Activated CD8-positive, alpha-beta T cell treated with anti-CD3 and anti-CD28 coated beads, Interleukin-2, amount 10 ng/mL, durations not matched to agents 7 days and 5 days (primary cell): ENCODE measurements at places on chromosomes 2 and 18.

- H3K27me3 ChIP-seq, result no peaks in the 10 kb centered on the region
- no peaks in the 10 kb centered on the region for H3K4me1 ChIP-seq
- no peak for DNase-seq
- H3K36me3 ChIP-seq, result no peaks in the 10 kb centered on the region
- H3K4me3 ChIP-seq, result no peak overlapping the region
Measured at GRCh38 chr18:5865521-5865920, 29.8 kb downstream of the TMEM200C start.

GRCh38 chr2:234649951-234650350, 153.1 kb upstream of the ARL4C start:
- H3K4me3 ChIP-seq, result no peak overlapping the region
- H3K27me3 ChIP-seq, result peaks cover 3% of the 10 kb centered on the region
- no peaks in the 10 kb centered on the region for H3K4me1 ChIP-seq
- no peaks in the 10 kb centered on the region for H3K36me3 ChIP-seq
- H3K27ac ChIP-seq, result no peak overlapping the region
- no peak for DNase-seq

GRCh38 chr2:68426848-68427579, 40.1 kb downstream of the FBXO48 start:
- peaks cover under 1% of the 10 kb centered on the region for H3K36me3 ChIP-seq
- H3K4me3 ChIP-seq, result no peak overlapping the region
- DNase-seq, result no peak
- peak overlapping the region; percentile 59 for H3K27ac ChIP-seq
- H3K4me1 ChIP-seq, result peaks cover 10% of the 10 kb centered on the region
- peaks cover 2% of the 10 kb centered on the region for H3K27me3 ChIP-seq

DNA sequence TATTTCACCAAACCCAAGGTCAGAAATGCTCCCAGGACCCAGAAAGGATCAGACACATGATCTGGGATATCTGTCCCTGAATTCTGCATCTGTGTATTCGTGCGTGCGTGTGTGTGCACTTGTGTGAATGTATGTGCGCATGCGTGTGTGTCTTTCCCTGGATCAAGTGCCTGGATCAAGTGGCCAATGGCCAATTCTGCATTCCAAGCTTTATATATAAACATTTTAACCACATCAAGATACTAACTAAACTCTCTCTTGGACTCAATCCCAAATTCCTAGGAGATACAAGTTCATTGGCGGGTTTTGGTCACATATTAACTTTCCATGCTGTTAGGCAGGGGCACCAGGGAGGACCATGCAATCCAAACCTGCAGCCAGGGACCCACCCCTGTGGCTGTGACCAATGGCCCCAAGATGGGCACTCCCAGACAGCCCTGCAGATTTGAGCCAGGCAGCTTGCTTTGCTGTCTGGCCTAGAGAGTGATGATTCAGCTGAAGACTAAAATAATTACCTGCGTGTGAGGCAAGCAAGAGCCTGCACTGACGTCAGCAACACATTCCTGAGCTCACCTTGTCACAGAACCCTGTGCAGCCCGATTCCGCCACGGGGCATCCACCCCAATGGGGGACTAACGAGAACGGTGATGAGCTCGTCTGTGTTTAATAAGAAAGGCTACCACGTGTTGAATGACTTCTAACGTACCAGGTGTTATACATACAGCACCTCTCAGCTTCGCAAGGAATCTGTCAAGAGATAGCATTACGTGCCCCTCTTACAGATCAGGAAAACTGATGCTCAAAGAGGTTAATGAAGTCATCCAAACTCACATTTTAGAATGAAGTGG, 45.3 kb upstream of the ROCK2 start:
- H3K36me3 ChIP-seq, result no peaks in the 10 kb centered on the region
- H3K4me3 ChIP-seq, result no peak overlapping the region
- no peak for DNase-seq
- H3K4me1 ChIP-seq, result no peaks in the 10 kb centered on the region

GRCh38 chr2:111662771-111663470, 221.1 kb downstream of the ANAPC1 start:
- H3K27ac ChIP-seq, result no peak overlapping the region
- no peaks in the 10 kb centered on the region for H3K36me3 ChIP-seq
- H3K4me3 ChIP-seq, result no peak overlapping the region
- peaks cover 12% of the 10 kb centered on the region for H3K4me1 ChIP-seq
- peaks cover 5% of the 10 kb centered on the region for H3K27me3 ChIP-seq
- DNase-seq, result peak; percentile 26

GRCh38 chr2:169709981-169710380, 15.7 kb downstream of the PHOSPHO2 start:
- H3K36me3 ChIP-seq, result peaks cover 4% of the 10 kb centered on the region
- no peak overlapping the region for H3K4me3 ChIP-seq
- H3K4me1 ChIP-seq, result peaks cover 9% of the 10 kb centered on the region
- H3K27me3 ChIP-seq, result no peaks in the 10 kb centered on the region
- H3K27ac ChIP-seq, result no peak overlapping the region
- no peak for DNase-seq

DNA sequence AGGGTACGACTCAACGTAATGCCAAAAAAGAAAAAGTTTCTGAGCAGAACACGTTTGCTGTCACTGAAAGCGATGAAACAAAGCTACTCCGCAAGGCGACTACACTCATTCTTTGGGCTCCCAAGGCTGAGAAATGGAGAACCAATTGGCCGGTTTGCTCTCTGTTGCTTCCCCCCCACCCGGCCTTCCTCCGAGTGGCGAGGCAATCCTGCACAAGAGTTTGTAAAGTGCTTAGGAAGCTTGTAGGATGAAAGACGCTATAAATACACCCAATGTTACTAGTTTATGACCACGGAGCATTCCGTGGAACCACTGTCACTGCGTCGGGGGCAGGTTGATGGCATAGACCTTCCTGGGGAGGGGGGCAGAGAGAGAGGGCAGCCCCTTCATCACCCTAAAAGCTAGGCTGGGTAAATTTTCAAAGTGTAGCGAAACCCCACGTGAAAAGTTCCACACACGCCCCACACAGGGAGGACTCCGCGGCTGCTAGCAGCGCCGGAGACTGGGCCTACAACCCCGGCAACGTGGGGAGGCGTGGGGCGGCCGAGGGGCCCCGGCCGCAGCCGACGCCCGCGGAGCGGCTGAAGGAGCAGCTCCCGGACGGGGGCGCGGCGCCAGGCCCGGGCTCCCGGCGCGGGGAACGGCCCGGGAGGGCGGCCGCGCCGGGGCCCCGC, 915 bp downstream of the CUL3 start:
- H3K4me3 ChIP-seq, result peak overlapping the region; percentile 98
- H3K27me3 ChIP-seq, result no peaks in the 10 kb centered on the region
- H3K4me1 ChIP-seq, result peaks cover 55% of the 10 kb centered on the region
- H3K36me3 ChIP-seq, result peaks cover 22% of the 10 kb centered on the region

DNA sequence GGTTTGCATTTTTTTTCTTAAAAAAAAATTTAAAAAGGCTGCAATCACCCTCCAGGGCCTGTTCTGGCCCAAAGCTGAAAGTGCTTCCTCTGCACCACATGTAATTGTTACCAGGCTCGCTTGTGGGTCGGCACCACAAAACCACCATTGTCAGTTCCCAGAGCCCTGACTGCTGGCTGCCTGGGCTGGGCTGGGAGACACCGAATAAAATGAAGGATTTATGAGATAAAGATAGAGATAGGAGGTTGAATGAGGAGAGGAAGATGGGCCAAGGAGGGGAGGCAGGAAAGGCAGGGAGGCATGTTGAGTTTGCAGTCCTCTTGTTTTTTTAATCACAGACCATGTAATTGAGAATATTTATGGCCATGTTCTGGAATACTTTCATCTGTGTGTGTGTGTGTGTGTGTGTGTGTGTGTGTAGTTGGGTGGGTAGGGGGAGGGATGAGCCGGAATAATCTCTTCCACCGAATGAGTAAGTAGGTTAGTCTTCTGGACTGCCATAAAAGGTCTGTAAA, 14.7 kb downstream of the NRP2 start:
- H3K4me3 ChIP-seq, result no peak overlapping the region
- peaks cover 5% of the 10 kb centered on the region for H3K4me1 ChIP-seq
